ENCODE measurements at places on chromosomes 6 and 20.

DNA sequence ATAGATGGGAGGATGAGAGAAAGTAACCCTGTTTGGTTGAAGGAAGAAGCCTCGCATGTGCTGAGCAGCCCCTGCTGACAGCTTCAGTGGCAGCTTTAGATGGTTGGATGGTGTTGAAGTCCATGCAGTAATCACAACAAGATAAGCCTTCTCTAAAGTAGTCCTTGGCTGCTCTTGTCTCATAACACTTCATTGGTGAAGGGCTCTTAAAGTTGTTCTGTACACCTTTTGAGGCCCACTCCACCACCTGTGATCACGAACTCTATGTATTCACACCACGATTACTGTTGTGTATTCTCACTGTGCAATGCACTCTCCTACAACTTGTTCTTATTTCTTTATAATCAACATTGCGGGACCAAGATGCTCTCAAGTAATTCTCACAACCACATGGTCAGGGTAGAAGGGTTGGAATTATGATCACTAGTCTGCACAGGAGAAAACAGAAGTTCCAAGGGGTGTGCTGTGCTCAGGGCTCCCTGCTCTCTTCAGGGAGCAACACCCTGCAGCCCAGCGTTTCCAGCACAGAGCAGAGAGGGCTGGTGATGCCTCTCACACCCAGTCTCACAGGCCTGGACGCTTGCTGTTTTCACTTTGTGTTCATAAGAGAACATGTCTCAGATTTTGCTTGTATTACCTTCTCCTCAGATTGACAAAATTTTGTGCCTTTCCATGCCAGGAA lies 294.4 kb downstream of the SMOC2 start:
- no peak for DNase-seq

- DNase-seq = no peak
Observed at GRCh38 chr20:23141450-23142161, 55.5 kb upstream of the CD93 start.

GRCh38 chr20:15600565-15600964 lies 972.7 kb downstream of the KIF16B start:
- DNase-seq = no peak

GRCh38 chr20:43558412-43559146 lies at the start of gene SGK2:
Gene SGK2, plus strand, starts transcription at chr20:43559027. Its CDS starts 7,469 bp downstream, at chr20:43566496.
- no peak for DNase-seq

- no peak for DNase-seq
Observed at GRCh38 chr6:115495184-115495583, 565.5 kb downstream of the FRK start.

DNA sequence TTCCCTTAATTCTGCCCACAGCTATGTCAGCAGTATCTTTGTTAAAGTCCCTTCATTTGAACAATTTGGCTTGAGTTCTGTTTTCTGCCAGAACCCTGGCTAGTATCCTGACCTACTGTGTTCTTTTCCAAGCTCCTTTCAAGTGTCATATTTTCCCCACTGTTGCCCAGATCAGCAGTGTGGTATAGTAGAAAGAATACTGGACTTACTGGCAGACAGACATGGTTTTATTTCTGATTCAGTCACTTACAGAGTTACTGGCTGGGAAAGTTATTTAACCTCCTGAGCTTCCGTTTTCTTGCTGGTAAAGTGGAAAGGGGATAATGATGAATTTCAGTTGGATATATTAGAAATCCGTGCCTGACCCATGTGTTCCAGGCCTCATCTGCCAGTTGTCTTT lies 39.8 kb upstream of the RAB23 start:
- no peak for DNase-seq

GRCh38 chr6:95203153-95203754 lies 374.1 kb upstream of the MANEA start:
- no peak for DNase-seq

DNA sequence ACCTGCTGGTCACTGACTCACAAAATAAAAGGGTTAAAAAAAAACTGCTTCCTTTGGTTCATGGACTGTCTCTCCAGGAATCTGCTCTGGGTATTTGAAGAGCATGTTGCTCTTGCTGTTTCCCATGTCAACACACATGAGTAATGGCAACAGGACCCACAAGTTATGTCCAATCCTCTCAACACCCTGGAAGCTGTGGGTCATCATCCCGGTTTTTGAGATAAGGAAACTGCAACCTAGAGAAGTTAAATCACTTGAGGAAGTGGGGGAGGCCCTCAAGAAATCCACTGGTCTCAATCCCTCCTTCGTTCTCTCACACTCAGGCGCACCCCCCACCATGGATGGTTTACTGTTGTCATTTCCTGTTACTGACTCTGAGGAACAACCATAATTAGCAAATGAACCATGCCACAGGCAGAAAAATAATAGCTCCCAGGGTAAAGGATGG lies 12.4 kb downstream of the MAP1LC3A start:
- no peak for DNase-seq

DNA sequence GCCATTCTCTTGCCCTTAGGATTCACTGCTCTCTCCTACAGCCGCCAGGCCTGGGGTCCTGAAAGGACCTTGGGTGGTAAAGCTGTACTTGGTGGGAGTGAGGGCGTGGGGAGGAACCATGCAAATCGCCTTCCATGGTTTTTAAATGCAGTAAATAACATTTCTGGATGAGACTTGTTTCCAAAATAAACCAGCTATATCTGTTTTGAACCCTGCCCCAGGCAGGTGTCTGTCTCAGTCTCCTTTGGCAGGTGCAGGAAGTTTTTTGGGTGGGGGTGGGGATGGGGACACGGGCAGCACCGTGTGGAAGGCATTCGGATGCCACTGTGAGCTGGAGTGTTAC lies 14.3 kb downstream of the ITPA start:
- no peak for DNase-seq

- DNase-seq = no peak
Observed at GRCh38 chr6:162344646-162345010, 382.9 kb downstream of the PRKN start.

DNA sequence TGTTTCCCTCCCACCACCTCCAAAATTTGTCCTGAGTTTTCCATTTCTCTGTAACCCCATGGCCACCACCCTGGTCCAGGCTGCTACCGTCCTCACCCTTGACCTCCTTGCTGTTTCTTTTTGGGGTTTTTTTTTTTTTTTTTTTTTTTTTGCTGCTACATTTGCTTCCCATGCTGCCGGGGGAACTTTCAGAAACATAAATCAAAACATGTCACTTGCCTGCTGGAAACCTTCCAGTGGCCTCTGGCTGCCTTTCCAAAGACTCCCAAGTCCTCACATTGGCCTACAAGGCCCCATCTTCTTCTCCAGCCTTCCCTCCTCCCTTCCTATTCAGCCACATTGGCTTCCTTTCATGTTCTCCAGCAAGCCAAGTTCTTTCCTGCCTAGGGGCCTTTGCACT lies 50.4 kb upstream of the PTGIS start:
- DNase-seq = no peak

DNA sequence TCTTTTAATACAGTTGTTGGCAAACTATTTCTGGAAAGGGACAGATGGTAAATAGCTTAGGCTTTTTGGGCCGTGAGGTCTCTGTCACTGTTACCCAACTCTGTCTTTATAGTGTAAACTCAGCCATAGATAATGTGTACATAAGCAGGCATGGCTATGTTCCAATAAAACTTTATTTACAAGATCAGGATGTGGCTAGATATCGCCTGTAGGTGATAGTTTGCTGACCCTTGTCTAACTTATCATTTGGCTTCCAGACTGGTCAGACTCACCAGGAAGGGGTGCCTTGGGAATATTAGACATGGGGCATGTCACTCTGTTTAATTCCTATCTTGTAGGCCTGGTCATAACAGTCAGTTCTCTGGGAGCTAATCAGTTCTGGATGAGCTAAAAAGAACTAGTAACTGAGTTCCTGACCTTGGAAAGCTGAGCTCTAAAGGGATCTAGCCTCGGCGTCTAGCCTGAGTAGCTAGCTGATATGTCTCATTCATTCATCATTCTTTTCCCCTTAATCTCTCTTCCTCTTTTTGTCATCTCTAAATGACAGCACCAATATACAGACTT lies 163.6 kb downstream of the SLC16A10 start:
- no peak for DNase-seq

GRCh38 chr6:97316978-97317377 lies 34.0 kb upstream of the MMS22L start:
- no peak for DNase-seq

- DNase-seq = no peak
Observed at GRCh38 chr6:89975366-89975765, 81.1 kb downstream of the GJA10 start.

DNA sequence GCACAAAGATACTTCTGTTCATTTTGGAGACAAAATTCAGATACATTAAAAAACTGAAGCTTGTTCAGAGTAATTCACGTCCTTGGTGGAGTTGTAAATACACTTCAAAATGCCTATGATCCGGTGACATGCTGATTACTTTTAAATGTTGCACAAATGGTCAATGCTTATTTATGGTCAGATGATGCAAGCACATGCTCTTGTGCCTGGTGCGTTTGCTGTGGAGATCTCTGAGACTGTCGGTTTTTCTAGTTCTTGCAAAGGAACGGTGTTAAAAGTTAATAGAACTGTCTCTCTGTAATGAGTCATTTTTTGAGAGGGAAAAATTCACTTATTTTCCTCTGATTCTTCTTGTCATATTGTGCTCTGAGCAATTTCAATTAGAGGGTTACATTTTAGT lies 45.2 kb upstream of the EDN3 start:
- DNase-seq = no peak

- no peak for DNase-seq
Observed at GRCh38 chr6:1610497-1611321, 994 bp downstream of the FOXC1 start.

GRCh38 chr6:124040655-124041054 lies 237.0 kb downstream of the NKAIN2 start:
- no peak for DNase-seq

DNA sequence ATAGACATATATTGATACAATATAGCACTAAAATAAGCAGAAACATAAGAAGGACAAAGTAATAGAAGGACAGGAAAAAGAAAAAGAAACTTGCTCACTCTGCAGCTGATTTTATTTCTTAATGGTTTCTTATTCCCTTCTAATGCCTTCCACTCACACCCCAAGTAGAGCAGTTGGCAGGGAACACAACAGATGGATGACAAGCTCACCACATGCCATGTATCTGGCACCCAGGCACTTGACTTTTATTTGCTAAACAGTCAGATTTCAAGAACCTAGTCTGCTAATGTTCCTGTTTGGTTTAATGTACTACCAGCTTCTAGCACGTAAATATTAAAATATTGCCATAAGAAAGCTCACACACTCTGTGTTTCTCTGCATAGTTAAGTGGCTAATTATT lies 87.1 kb downstream of the COL19A1 start:
- DNase-seq = no peak

DNA sequence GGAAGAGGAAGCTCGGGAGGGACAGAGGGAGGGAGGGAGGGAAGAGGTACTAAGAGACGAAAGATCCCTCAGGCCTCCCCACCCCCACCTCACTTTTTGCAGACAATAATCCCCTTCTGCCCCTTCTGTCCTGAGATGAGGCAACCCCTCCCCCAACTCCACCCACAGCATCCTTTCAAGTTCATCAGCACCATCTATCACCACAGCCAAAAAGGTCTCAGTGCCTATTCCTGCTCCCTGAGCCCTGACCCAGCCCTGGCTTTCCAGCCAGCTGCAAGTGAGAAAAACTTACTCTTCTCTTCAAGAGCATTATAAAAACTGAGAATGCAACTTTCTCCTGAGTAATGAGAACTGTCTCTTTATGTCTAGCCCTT lies 133.2 kb upstream of the LRFN2 start:
- no peak for DNase-seq

GRCh38 chr6:52310932-52311331 lies 26.4 kb upstream of the MCM3 start:
- DNase-seq = no peak
